Nucleus accumbens (tissue), 56 donors: ENCODE measurements at places on chromosomes 5 and 9.

GRCh38 chr9:81266674-81267073 lies 422.7 kb downstream of the TLE1 start:
- no peak for DNase-seq

DNA sequence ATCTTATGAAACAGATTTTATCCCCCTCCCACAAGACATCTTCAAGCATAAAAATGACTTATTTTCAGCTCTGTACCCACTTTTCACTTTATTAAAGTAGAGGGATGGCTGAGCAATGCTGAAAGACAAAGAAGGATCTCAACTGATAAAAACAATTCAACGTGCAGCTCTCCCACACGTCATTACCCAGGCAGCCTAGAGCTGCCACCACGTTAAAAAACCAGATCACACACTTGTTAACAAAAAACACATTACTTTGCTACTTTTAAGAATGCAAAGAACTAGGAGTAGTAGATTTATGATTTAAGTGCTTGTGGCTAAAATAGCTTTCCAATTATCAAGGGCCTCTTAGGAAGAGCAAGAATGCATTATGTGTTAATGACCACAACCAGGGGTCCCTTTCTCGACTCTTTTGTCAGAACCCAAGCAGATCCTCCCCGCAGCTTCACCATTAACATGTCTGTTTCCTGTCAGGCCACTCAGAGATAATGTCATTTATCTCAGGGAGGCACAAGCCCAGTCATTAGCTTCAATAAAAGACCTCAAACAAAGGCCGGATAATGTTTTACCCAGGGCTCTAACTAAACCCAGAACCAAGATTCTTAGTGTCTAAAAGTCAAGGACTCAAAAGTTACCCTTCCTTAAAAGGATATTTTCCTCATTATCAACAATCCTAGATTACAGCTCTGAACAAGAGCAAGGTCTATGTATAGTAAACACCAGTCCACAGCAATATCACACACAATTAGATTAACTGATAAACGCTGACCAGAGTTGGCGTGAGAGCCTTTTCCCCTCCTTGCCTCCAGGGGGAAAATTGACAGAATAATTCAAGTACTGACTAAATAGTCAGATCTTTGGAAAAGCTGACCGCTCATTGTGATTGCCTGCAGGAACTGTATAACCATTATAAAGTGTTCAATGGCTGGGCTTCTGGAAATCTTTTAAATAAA lies 7.5 kb downstream of the ZNF608 start:
- no peak for DNase-seq

GRCh38 chr5:59745415-59745863 lies 148.1 kb downstream of the PDE4D start:
- DNase-seq = no peak

DNA sequence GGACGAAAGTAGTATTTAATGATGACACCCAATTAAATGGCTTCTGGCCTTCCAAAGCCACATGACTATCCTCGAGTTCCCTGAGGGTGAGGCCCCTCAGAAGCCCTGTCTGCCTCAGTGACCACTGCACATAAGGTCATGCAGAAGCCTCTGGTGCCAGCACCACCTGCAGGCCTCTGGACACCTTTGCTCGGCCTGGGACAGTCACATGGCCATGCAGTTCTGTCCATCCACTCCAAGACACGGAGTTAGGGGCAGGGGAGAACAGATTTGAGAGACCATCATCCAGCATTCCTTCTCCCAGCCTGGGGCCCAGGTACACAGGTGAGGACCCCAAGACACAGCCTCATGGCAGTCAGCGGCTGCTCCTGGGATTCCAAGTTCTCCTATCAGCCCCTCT lies 145.0 kb downstream of the ROR2 start:
- DNase-seq = no peak

- DNase-seq = peak; percentile 20
Observed at GRCh38 chr5:114782869-114783268, 386.8 kb downstream of the TRIM36 start.

DNA sequence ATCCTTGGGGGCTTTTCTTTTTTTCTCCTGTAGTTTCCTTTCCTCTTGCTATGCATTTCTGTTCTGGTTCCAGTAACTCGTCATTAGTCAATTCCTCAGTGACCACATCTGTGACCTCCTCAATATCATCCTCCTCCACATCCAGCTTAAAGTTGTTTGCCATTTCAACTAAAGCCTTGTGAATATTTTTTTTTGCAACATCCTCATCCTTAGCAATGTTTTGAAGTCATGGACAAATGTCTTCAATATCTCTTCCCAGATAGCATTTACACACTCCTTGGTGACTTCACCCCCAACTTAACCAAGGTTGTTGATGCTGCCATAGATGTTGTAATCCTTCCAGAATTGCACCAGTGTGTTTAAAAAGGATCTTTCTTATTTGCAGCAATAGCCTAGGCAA lies 14.7 kb upstream of the ADRB2 start:
- DNase-seq = no peak

- DNase-seq = no peak
Observed at GRCh38 chr9:125296843-125297372, 35.3 kb downstream of the GAPVD1 start.

- no peak for DNase-seq
Observed at GRCh38 chr9:76203373-76203772, 190.9 kb downstream of the RFK start.

GRCh38 chr5:133480366-133480765 lies 132.0 kb downstream of the FSTL4 start:
- DNase-seq = no peak

- DNase-seq = no peak
Observed at GRCh38 chr5:104606258-104606829, 1043.8 kb upstream of the NUDT12 start.

DNA sequence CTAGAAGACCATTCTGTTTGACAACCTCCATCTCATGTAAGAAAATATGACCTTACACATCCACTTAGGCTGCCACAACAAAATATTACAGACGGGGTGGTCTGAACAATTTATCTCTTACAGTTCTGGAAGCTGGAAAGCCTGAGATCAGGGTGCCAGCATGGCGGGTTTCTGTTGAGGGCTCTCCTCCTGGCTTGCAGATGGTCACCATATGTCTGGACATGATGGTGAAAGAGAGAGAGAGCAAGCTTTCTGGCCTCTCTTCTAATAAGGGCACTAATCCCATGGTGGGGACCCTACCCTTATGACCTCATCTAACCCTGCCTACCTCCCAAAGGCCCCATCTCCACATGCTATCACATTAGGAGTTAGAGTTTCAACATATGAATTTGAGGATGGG lies 66.0 kb downstream of the AMBP start:
- DNase-seq = no peak

DNA sequence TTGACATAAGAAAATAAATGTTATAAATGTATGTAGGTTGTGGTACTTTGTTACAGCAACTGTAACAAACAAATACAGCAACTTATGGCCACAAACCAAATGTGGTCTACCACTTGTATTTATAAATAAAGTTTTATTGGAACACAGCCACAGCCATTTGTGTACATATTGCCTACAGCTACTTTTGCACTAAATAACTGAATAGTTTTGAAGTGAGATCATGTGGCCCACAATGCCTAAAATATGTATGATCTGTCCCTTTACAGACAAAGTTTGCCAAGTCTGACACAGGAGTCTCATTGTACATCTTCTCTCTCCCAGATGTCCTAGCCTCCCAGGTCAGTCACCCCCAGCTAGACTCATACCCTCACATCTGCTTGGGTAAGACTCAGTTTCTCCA lies 283.6 kb upstream of the PRDM9 start:
- no peak for DNase-seq

GRCh38 chr9:134146774-134147493 lies 11.1 kb downstream of the WDR5 start:
- no peak for DNase-seq

DNA sequence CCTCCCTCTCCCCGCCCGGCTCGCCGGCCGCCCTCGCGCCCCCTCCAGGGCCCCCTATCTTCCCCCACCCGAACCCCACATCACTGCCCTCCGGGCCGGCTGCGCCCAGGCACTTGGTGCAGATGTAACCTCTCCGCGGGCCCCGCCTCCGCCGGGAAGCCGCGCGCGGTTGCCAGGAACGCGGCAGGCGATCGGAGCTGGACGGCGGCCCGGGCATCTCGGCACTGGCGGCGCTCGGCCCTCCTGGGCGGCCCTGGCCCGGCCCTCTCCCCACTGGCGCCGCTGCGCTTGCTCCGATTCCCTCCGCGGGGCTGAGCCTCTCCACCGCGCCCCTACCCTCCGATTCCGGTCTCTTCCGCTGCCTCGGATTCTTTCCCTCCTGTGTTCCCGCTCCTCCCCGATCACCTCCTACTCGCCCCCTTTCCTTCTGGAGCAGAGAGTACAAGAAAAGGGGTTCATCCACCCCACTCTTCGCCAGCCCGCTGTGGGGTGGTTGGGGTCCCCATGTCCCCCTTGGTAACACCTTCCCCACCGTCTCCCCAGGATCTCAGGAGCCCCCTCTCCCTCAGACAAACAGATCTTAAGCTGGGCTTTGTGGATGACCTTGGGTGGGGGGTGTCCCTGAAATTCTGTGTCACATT lies 70.6 kb downstream of the C9orf50 start:
- no peak for DNase-seq
